ENCODE measurements at places on chromosomes 2 and 18. TPM values are rescaled to one million over a fixed set of nuclear protein-coding genes. Genes with fewer than 3 reads are reported as not detected.

The CXCR4 gene
- total RNA-seq: 25.8 TPM

The CFAP53 gene
- total RNA-seq: 0.80 TPM

The MLPH gene
- total RNA-seq: 242 TPM

The NEUROD1 gene
- total RNA-seq: not detected

The FIGN gene
- total RNA-seq: 5.0 TPM

The FRZB gene
- total RNA-seq: 2.9 TPM

The SERPINB4 gene
- not detected for total RNA-seq

Data from breast epithelium (tissue), 4 donors.